GM20000 (cell line): ENCODE measurements at places on chromosomes 16 and 17.

DNA sequence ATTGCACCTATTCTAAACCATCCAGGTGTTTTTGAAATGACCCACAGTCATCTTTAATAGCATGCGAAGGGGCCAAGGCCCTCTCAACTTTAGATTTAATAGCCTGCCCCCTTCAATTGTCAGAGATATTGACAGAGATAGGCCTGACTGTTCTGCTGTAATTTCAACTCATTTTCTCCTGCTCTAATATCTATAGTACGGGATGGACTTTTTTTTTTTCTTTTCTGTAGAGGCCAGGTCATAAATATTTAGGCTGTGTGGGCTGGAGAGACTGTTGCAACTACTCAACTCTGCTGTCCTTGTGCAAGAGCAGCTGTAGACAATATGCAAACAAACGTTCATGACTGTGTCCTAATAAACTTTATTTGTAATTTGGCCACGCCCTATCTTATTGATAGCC, 24.7 kb upstream of the KRT20 start:
- DNase-seq: no peak

- no peak for DNase-seq
Measured at GRCh38 chr17:5003214-5003867, 5.6 kb downstream of the KIF1C start.

GRCh38 chr17:68592009-68592408, 9.2 kb downstream of the FAM20A start:
- no peak for DNase-seq

GRCh38 chr17:70011750-70012149, 63.3 kb upstream of the KCNJ16 start:
- no peak for DNase-seq

- DNase-seq: no peak
Measured at GRCh38 chr17:74451557-74451956, 14.9 kb upstream of the CD300A start.

DNA sequence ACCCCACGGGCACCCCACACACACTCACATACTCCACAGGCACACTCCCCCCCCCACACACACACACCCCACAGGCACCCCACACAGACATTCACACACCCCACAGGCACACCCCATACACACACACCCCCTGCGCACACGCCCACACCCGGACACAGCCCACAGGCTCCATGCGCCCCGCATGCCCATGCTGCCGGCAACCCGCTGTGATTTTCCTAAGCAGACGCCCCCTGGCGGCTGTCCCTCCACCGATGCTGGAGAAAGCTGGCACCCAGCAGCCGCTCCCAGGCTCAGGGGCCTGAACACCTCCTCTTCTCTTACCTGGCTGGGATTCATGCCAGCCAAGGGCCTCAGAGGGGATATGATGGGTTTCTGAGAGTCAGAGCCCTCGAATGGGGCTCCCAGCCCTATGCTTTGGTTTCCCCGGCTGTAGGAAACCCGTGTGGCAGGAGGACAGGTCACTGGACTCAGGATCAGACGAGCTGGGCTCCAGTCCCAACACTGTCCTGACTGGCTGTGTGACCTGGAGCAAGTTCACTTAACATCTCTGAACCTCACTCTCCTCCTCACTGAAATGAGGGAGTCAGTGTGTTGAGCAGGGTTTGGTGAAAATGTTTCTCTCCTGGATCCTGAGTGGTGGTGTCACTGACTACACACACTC, 19.6 kb upstream of the TNFRSF13B start:
- DNase-seq: peak; percentile 82

DNA sequence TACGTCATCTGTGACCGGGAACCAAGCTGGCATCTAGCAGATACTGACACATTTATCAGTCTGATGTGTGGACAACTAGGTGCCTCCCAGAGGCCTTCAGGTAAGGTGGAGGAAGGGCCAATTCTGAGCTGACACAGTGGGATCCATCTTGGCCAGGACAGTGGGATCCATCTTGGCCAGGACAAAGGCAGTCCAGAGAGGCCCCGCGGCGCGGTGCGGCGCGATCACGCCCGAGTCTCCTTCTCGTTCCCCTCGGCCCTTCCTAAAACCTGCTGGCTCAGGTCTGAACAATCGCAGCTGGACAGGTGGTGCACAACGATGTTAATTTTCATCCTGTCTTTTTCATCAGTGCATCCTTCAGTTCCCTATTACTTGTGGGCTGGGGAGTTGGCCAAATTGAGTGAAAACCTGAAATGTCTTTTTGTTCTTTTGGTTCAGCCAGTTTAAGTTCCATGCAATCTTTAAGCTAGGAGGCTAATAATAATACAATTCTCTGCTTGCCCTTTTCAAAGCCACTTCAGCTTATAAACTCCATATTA, 486 bp upstream of the WSB1 start:
- peak; percentile 13 for DNase-seq

- DNase-seq: no peak
Measured at GRCh38 chr16:10610499-10611184, 30.2 kb upstream of the EMP2 start.

GRCh38 chr16:1206326-1206725, 18.7 kb downstream of the TPSG1 start:
- no peak for DNase-seq

DNA sequence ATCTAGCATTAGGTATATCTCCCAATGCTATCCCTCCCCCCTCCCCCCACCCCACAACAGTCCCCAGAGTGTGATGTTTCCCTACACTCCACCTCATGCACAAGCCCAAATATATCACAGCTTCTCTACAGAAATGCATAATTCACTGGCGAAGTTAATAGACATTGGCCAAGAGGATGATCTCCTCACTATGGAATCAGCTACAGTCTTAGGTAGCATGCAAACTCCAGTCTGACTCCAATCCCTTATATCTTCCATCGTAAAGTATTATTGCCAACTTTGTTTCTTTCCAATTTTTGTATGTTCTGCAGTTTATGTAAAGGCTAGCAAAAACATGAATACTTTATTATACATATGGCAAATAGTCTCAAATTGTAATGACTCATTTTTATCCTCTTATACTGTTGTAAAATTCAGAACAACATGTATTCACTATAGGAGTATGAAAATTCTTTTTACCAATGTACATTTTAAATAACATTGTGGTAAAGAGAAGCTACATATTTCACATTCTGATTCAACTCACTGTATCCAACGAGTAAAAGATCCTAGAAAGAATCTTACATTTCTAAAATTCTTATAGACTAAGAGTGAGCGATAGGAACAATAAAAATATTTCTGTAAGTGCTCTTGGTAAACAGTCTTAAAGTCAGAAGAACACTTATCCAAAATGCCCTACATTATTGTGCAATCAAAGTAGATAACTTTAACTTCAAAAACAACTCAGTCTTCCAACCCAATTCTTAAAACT, 871 bp downstream of the ABCA8 start:
- no peak for DNase-seq

GRCh38 chr16:59683709-59684108, 949.6 kb upstream of the GOT2 start:
- DNase-seq: no peak

DNA sequence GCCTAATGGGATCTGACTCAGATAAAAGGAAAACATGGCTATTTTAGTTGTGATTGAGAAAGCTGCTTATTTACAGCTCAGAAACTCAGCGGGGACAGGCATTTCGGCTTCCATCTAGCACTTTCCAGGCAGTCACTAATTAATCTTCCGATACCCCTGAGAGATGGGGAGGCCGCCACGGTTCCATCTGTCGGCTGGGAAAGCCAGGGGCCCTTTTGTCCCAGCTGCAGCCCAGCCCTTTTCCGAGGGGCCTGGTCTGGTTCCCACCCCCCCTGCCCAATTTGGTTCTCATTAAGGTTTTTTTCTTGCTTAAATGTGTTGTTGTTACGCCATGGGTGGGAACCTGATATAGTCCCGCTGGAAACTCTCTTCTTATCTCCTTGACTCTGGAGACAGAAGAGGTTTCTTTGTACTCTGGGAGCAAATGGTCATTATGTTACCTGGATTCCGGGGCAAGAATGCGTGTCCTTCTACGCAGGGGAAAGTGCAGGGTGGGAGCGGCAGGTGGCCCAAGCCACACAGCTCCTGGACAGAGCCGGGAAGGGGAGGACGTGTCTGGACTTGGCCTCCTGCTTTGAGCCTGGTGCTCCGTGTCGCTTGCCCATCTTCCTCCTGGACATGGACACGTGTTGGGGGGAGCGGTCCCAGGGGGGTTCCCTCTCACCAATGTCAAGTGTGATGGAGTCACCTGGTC, 50.9 kb upstream of the GSE1 start:
- no peak for DNase-seq
